ENCODE measurements at places on chromosomes 1 and 21.
A peak's percentile ranks its signal among the peaks of the same experiment; 100 is the strongest.

DNA sequence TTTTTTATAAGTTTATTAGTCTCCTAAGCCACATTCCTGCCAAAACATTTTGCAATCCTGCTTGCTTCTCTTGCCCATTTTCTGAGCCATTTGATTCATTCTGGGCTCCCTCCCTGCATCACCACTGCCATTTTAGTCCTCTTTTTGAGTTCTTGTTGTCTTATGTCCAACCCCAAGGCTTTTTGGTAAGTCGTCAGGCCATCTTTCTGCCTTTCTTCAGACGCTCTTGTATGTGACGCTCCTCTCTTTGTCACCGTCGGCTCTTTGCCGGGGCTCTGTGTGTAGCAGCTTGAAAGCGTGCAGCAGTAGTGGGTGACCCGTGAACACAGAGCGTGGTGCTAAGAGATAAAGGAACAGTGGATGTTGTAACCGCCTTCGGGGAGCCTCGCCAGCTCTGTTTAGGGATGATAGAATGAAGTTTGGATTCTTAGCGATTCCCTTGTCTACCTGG lies 14.6 kb downstream of the HUNK start:
- DNase-seq = no peak

DNA sequence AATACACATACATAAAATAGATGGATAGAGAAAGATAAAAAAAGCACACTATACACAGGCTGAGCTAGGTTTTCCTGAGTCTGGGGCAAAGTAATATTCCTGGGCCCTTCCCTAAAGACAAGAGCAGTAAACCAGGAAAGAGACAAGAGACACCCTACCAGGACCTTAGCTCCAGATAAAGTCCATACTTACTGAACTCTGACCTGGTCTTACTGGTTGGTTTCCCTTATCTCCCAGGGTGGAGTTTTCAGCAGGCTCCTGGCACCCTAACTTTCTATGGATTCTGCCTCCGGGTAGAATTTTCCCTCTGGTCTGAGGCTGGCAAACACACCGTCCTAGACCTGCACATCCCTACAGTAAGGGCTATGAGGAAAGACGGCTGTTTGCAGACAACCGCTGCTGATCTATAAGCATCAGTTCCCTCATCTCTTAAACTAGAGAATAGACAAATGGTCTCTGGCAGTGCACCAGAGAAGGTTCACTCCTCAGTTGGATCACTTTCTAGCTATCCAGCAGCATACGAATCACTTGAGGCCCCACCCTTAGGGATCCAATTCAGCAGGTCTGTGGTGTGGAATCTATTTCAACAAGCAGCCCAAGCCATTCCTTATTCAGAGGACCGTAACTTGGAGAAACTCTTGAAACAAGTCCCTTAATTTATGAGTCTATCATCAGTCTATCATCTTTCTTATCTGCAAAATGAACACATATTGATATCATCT lies 52.0 kb downstream of the ARHGEF11 start:
- no peak for DNase-seq

GRCh38 chr1:15148475-15148874 lies 5.1 kb upstream of the TMEM51 start:
- DNase-seq = no peak

GRCh38 chr21:38714039-38714817 lies 91.5 kb upstream of the ETS2 start:
- no peak for DNase-seq

DNA sequence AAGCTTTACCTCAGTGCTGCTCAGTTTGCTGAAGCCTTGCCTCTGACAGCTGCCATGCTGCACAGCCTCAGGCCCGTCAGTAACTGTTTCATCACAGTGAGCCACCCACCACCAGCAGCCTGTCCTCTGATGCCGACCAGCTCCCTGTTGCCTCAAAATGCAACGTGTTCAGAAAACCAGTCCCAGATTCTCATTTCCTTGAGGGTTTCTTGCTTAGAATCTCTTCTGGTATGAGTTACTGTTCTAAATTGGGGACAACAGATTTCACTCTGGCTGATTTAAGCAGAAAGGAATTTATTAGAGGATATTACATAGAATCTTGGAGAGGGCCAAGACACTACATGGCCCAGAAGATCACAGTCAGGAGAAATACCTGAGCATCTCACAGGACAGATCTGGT lies 11.0 kb downstream of the UBL4B start:
- no peak for DNase-seq

DNA sequence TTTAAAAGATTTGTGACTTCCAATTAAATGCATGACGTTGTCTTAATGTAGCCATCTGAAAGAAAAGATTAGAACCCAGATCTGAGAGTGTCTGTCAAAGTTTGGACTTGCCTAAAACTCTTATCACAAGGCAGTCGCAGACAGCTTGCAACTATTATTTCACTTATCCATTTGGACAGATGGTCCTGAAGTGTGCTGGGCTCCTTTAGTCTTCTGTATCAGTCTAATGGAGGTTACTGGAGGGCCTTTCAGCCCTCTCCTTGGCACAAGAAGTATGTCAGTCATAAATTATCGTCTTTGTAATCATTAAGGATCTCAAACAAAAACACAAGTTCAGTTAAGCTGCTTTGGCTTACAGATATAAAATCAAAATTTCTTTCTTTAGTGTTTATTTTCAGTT lies 15.5 kb downstream of the PROX1 start:
- DNase-seq = no peak

GRCh38 chr21:45293726-45294401 lies 6.2 kb upstream of the POFUT2 start:
- DNase-seq = no peak

DNA sequence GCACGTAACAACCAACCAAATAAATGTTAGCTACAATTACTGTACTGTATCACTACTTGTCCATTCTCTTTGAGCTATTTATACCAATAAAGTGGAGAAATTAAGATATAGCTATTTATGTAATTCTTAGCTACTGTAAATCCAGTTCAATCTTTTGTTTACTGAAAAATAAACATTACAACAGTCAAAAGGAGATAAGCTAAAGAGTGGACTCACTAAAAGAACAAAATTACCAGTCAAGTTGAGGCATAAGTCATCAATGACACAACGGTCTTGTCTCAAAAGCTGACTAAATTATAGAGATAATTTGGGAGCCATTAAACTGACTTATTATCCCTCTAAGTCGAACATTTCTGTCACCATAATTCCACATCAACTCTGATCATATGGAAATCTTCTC lies 22.5 kb downstream of the TGFBR3 start:
- DNase-seq = no peak

- no peak for DNase-seq
These were observed 100.7 kb upstream of the PDE4B start for GRCh38 chr1:65691972-65692371.

DNA sequence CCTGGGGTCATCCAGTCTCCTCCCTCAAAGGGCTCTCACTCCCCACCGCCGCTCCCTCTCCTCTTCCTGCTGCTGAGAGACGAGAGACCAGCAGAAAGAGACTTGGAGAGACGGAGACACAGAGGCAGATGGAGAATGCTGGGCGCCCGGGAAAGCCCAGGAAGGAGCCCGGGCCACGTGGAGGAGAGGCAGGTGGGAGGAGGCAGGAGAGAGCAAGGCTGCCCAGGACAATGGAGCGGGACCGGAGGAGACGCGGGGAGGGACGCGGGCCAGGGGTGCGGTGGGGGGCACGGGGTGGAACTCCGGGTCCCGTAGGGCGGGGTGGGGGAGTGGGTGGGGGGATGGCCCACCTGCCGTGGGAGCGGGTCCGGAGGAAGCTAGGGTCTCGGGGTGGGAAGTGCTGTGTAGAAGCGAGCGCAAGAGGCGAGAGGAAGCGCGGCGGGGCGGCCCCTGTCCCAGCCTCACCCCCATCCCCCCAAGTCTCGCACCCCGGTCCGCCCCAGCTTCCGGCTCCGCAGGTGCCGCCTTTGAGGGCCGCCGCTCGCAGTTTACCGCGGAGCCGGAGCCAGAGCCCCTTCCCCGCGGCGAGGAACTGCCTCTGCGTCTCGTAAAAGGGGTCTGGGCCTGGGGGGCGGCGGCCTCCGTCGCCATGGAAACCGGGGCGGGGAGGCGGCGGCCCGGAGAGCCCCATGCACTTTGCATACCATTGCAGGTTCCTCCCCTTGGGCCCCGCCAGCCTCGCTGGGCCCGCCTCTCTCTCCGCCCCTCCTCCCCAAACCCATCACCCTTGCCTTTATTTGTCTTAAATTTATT lies 11.7 kb upstream of the EPHA2 start:
- peak; percentile 9 for DNase-seq

DNA sequence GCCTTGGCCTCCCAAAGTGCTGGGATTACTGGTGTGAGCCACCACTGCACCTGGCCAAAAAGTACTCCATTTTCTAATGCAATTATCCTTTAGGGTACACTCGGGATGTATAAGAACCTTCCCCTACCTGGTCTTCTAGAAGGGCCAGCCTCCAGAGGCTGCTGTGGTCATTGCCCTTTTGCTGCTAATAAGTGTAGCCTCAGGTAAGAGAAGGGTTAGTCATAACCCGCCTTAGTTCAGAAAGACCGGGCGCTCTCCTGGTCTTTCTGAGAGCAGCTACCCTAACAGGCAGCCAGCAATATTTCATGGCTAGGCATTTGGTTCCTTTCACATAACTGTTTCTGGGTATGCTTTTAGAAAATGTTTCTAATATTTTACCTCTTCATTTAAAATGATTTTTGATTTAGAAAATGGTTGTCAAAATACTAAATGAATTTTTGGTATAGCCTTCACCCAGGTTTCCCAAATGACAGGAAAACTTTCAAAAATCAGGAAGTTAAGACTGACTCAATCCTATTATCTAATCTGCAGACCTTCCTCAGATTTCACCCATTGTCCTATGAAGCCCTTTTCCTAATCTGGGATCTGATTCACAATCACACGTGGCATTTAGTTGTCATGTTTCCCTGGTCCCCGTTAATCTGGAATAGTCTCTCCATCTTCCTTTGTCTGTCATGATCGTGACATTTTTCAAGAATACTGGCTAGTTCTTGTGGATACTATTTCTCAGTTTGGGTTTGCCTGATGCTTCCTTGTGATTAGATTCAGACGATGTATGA lies 479.0 kb downstream of the SIPA1L2 start:
- no peak for DNase-seq

DNA sequence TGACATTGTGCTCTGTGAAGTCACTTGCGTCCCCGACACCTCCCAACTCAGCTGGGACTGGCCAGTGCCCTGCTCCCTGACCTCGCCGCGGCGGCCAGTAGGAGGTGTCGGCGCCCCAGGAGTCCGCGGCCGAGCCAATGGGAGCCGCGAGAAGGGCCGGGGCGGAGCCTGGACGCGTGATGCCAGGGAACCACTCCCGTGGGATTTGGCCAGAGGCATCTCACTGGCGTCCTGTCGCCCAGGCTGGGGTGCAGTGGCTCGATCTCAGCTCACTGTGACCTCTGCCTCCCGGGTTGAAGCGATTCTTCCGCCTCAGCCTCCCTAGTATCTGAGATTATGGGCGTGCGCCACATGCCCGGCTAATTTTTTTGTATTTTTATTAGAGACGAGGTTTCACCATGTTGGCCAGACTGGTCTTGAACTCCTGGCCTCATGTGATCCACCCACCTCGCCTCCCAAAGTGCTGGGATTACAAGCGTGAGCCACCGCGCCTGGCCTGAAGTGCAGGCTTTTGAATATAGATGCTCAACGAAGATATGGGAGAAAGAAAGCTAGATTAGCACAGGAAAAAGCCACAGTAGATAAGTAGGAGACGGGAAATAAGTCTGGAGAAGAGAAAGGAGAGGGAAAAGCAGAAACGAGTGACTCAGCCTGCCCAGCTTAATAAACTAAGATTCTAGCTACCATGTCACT lies 38.0 kb downstream of the ZBTB8OS start:
- peak; percentile 75 for DNase-seq

GRCh38 chr1:58812926-58813325 lies 29.1 kb upstream of the JUN start:
- DNase-seq = no peak

GRCh38 chr1:211742272-211742671 lies 66.9 kb upstream of the NEK2 start:
- DNase-seq = no peak

- DNase-seq = no peak
These were observed 5.1 kb downstream of the IFI16 start for GRCh38 chr1:159014851-159015250.

- DNase-seq = no peak
These were observed 63.5 kb upstream of the UBE2U start for GRCh38 chr1:64139877-64140276.

DNA sequence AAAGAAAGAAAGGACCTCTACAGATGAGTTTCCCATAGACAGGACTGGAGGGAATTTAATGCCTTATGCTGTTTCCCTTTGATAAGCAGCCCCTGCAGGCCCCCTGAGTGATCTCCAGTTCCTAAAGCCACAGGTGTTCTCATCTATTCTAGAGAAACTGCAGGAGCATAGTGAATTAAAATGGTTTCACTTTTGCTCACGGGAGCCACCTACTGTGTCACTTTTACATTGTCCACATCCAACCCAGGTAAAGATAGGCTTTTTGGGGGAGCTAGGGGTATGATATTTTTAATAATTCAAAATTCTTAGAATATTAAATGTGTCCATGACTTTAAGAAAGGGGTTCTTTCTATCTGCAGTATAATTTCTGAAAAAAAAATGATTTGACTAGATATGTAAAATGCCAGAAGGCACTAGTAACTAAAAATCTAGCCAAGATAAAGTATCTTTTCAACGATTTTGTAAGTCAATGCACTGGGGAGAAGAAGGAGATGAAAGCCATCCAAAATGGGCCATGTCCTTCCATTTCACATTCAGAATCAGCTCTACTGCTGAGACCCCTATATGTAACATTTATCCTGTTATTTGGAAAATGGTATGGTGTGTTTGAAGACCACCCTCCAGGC lies 267.3 kb upstream of the DUSP10 start:
- no peak for DNase-seq

DNA sequence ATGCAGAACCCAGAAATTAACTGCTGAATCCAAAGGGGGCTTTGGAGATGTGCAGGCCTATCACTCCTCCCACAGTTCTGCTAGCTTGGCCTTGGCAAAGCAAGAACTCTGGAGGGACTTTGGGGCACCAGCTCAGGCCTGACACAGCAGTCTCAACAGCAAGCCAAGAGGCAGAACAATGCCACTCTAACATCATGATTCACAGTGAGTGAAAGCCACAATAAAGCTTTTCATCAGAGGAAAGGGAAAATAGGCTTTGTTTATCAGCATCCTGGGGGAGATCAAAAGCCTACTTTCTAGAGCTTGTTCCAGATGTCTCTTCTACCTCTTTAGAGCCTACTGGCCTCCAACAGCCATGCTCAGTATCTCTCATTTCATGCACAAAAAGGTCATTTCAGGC lies 283.4 kb downstream of the KCNH1 start:
- no peak for DNase-seq

DNA sequence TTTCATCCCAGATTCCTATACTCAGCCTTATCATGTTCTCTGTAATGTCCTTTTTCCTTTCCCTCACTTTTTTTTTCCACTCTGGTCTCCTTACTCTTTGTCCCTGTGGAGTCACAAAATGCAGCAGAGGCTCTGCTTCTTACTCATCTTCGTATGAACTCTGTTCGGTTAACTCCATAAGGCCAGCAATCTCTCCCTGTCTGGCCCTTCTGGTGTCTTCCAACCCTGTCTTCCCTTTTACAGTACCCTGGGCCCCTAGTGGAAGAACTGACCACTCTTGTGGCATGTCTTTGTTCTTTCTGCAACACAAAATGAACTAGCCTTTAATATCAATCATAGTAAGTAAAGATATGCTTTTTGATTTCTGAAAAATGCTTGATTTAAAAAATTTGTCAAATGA lies 7.1 kb downstream of the CD101 start:
- DNase-seq = no peak

GRCh38 chr1:31739346-31739745 lies 24.8 kb downstream of the ADGRB2 start:
- DNase-seq = no peak

Data from NCI-H526 treated with DMSO at 0.1 percent for 48 hours (cell line).